ENCODE measurements at places on chromosomes 1 and 21.

GRCh38 chr1:88698140-88698539 lies 14.1 kb downstream of the PKN2 start:
- no peak for DNase-seq

DNA sequence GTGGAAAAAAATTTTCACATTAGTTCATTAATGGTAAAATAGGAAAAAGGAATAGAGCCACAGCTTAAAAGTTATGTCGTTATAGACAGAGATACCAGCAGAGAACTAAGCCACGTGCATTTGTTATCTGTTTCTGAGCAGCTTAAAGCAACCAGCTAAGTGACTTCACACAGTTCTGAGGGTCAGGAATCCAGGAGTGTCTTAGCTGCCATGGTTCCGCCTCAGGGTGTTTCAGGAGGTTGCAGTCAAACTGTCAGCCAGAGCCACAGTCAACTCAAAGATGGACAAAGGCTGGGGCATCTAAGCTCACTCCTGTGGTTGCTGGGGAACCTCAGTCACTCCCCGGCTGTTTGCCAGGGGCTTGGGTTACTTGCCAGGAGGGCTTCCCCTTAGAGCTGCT lies 515.8 kb downstream of the SMYD3 start:
- DNase-seq: no peak

DNA sequence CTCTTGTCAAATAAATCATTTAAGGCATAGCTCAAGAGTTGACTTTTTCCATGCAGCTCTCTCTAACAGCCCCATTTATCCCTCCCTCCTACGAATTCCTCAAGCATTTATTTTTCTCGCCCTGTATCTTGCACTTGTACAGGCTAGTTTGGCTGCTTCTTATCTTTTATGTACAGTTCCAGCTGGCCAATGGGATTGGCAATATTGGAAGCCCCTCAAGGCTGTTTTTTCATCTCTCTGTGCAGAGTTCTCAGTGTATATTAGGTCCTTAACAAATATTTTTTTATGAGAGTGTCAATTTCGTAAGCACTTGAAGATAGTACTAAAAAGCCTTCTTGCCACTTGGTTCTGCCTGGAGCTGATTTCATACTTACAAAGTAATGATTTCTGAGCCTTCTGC lies 356.0 kb downstream of the ST6GALNAC3 start:
- DNase-seq: no peak

GRCh38 chr1:67632811-67633655 lies 52.0 kb upstream of the GADD45A start:
- no peak for DNase-seq

GRCh38 chr21:29330797-29331196 lies 32.1 kb downstream of the BACH1 start:
- no peak for DNase-seq

DNA sequence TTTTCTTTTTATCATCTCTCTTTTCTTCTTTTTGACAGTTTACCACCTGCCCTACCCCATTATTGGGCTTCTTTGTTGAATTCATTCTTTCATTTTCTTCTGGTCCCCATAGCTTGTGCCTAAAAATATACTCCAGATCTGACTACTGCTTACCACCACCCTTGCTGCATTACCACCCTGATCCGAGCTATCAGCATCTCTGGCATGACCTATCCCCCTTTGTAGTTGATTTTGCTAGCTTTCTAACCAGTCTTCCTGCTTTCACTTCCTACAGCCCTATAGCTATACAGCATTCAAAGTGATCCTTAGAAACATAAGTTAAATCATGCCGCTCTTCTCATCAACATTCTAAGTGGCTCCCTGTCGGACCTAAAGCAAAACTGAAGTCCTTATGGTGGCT lies 59.4 kb upstream of the MPC2 start:
- DNase-seq: peak; percentile 7

GRCh38 chr1:164588516-164589341 lies 29.7 kb downstream of the PBX1 start:
- DNase-seq: no peak

DNA sequence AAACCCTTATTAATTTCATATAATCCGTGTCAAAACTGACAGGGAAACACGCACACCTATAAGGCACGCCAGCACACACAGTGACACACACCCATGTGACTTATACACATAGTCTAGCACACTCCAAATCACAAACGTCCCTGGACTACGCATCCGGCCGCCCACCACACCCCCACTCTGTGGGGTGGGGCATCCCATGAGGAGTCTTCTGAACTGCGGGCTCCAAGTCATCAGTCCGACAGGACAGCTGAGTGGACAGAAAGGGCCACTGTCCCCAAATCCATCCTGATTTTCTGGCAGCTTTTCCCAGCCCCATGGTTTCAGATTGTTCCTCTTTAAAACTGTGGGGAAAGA lies 829 bp downstream of the PEA15 start:
- peak; percentile 65 for DNase-seq

DNA sequence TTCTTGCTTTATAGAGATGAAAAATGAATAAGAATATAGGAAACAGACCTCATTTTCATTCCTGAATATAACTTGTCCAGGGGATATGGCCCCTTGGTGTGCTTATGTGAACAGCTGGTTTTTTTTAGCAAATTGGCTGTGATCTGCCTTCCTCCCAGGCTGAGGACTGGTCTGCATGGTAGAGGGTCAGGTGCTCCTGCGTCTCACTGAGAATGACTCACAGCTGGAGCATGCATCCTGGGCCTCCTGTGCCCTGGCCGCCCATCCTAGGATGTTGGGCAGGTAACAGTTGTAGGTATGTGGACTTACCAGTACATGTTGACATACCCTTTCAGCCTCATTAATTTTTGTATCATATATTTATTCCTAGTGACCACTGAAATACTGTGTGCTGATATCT lies 29.8 kb downstream of the AGT start:
- no peak for DNase-seq

DNA sequence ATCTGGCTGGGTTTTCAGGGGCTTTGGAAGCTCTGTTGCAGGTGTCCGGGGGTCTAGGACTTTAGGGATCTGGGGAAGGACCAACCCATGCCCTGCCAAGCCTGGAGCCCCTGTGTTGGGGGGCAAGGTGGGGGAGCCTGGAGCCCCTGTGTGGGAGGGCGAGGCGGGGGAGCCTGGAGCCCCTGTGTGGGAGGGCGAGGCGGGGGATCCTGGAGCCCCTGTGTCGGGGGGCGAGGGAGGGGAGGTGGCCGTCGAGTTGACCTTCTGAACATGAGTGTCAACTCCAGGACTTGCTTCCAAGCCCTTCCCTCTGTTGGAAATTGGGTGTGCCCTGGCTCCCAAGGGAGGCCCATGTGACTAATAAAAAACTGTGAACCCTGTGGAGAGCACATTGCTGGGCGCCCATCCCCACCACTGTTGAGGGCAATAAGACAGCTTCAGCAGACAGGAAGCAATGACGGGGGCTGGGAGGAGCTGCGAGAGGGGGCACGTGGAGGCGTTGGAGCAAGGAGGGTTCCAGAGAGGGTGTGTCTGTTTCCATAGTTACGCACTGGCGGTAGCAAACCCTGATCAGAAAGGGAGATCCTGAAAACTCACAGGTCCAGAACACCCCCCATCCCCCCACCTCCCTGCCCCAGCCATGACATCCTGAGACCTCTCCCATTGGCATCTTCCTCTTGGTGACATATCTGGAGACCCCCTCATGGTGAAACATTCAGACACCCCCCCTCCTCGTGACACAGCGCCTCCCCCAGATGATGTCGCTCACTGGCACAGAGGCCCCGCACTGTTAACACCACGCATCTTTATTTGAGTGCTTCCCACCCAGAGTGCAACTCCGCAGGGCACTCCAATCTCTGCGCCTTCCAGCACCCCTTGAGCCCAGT lies 8.4 kb downstream of the MYBPH start:
- DNase-seq: no peak

- DNase-seq: no peak
Measured at GRCh38 chr1:24553931-24554330, 2.0 kb upstream of the NCMAP start.

DNA sequence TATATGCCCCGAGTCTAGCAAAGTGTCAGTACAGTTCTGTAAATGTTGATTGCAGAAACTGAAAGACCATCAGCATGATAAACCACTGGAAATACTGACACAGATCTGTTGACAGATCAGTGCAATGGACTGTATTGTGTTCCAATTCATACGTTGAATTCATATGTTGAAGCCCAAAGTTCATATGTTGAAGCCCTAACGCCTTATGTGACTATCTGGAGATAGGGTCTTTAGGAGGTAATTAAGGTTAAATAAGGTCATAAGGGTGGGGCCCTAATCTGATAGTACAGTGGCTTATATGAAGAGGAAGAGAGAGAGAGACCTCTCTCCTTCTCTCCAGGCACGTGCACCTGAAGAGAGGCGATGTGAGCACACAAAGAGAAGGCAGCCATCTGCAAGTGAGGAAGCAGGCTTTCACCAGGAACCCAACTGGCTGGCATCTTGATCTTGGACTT lies 144.7 kb downstream of the MRPL39 start:
- DNase-seq: no peak

DNA sequence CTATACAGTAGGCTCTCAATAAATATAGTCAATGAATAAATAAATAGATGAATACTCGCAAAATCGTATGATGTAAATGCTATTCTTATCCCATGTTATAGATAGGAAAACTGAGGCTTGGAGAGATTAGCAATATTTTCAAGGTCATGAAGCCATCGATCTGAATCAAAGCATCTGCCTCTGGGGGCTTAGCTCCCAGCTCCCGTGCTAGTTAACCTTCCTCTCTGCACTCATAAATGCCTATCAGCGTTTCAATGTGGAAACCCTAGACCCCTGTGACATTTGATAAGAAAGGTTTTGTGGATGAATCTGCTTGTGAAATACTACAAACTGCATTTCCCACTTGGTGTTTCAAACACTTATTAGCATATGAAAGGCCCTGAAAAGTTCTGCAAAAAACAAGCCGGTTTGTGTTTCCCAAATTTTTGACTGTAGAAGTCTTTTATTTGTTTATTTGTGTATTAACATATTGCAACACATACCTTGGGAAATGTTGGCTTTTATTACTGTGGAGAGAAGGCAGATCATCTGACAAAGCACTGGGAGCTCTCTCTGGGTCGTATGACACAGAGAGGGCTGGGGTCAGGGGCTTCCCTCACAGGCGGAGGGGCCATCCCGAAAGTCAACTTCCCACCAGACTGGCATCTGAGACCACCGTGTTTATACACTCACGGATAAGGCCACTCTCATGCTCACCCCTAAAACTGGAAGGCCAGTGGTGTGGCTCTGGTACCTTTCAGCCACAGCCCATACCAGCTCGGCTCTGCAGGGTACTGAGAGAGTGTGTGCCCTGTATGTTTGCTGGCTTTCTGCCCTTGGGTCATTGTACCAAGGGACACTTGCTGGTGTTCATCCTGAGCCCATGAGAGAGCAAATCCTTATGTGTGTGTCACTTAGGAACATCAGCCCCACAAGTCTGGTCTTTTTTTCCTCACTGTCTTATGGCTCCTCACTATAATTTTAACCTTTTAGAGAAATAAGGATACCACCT lies 993 bp upstream of the PROK1 start:
- DNase-seq: no peak

DNA sequence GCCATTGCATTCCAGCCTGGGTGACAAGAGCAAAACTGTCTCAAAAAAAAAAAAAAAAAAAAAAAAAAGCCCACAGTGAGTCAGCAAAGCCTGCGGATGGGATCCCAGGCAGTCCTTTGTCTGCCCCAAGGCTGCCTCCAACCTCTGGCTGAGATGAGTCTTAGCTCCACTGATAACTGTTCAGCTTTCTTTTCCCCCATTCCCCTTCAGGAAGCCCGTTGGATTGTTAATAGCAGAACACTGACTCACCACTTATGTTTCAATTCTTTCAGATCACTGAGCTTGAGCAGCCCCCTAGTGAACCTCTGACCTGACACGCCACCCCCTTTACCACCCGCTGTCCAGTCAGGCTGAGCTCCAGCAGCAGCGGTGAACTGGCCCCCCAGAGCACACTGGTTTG lies 57.5 kb downstream of the ERG start:
- no peak for DNase-seq

DNA sequence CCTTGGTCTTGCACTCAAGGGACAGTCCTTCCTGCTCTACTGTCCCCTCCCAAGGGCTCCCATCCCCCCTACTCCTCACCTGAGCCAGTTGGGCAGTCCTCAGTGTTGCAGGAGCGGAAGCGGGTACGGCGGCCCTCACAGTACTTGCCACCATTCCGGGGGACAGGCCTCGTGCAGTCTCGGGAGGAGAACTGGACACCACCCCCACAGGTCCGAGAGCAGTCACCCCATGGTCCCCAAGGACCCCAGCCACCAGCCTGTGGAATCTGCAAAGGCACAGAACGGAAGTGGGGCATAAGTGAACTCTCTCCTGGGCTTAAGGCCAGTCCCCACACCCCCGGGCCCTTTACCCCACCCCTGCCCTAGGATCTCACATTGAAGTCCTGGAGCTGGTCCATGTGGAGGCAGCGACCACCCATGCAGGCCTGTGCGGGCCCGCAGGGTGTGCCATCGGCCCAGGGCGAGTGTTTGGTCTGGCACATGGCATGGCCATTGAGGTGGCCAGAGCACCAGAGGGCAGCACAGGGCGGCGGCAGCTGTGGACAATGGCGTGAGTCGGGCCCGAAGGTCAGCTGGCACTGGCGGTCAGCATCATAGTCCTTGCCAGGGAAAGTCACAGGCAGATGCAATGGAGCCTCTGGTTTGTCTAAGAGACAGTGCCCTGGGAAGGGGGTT lies 5.2 kb downstream of the ADAMTS4 start:
- no peak for DNase-seq

DNA sequence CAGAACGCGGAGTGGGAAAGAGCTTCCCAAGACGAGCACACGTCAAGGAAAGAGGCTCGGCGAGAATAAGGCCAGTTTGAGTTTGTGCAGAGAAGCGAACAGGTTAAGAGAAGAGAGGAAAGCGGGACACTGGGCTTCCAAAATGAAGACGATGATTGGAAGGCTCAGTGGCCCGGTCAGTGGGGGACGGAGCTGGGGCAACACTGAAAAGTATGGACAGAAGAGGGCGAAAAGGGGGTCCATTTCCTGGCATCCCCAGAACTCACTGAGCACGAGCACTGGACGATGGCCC lies 258 bp downstream of the CCT3 start:
- DNase-seq: no peak

GRCh38 chr1:226619031-226619430 lies 70.5 kb downstream of the STUM start:
- DNase-seq: no peak

- no peak for DNase-seq
Measured at GRCh38 chr1:17588048-17588871, 48.8 kb downstream of the ARHGEF10L start.

DNA sequence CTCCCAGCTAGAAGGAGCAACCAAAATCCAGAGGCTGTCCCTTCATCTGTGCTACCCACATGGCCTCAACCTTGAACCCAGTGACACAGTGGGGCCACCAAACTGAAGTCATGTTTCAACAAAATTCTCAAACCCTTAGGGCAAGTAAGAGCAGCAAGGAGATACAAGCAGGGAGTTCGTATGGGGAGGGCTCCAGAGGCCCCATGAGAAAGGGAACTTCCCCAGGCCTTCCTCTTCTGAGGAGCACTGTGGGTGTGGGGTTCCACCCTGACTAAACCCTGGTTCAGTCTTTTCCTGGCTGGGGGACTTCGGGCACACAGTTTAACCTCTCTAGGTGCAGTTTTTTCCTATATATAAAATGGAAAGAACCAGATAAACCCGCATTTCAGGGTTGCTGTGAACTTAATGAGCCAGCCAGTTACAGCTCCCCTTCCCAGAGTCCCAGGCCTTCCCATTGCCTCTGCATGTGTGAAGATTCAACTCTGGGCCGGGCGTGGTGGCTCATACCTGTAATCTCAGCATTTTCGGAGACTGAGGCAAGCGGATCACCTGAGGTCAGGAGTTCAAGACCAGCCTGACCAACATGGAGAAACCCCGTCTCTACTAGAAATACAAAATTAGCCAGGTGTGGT lies 8.0 kb upstream of the THEMIS2 start:
- peak; percentile 58 for DNase-seq

All from GM13977 (cell line).